ENCODE measurements at places on chromosomes 3 and 15.
A peak's percentile ranks its signal among the peaks of the same experiment; 100 is the strongest.

GRCh38 chr3:25212736-25213135 lies 215.3 kb upstream of the RARB start:
- DNase-seq, result no peak

GRCh38 chr15:101047301-101047781 lies 128.2 kb downstream of the LRRK1 start:
- no peak for DNase-seq

GRCh38 chr3:9703736-9704346 lies at the start of gene CPNE9:
Gene CPNE9, plus strand, starts transcription at chr3:9703833. Its CDS starts 164 bp downstream, at chr3:9703997.
- no peak for DNase-seq

DNA sequence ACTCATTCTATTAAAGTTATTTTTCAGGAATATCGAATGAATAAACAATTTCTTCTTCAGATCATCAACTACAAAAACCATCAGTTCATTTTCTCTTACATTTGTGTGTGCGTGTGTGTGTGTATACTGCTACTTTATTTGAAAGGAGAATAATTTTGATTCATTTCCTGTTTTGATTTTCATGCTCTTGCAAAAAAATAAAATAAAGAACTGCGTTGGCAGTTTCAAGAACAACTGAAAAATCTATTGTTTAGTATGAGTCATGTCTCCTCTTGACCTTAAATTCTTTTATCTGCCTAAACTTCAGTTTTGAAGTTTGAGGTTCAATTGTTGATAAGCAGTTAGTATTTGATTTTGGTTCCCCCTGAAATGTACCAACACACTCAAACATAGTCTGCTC lies 540.8 kb downstream of the FGF12 start:
- no peak for DNase-seq

GRCh38 chr3:25420885-25421284 lies 7.2 kb upstream of the RARB start:
- DNase-seq, result no peak

DNA sequence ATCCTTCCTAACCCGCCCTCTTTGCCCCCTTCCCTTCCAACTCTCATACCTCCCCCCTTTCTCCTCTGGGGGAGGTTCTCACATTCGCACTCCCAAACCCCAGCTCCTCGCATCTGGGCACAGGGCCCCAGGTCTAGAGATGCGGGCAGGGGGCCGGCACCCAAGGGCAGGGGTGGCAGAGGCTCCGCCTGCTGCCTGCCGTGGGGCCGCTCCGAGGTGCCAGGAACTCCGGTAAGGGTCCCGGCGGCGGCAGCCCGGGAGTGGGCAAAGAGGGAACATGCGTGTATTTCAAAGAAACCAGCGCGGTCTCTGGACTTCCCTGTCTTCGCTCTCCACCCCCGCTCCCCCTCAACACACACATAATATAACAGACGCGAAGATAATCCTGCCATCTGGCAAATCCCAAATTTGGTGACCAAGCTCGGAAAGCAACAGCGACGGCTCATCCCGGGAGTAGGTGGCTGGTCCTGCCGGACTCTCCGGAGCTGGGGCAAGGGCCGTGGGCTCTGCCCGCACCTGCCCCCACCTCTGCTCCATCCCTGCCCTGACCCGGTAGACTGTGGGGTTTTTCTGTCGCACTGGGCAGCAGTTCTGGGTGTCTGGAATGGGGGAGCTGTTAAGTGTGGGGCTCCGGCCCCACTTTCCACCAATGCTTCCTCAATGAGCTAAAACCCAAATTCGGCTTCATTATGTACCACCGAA lies 31.0 kb downstream of the NR2F2 start:
- no peak for DNase-seq

DNA sequence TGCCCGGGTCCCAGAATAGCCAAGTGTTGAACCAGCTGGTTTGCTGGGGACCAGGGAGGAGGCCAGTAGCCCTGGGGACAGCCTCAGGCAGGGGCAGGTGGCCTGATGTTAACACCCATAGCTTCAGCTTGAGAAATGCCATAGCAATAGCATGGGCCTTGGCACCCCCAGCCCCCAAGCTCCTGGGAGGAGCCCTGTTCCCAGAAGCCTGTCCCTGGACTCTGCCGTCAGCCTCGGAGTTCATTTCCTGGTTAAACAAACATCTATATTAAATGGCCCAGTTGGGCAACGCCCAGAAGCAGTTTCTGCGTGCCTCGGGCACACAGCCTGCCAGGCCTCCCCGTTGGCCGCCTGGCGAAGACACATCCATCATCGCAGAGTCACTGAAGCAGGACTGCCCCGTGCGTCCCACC lies 58.2 kb downstream of the FGD5 start:
- DNase-seq, result no peak

GRCh38 chr3:182487611-182488010 lies 305.7 kb upstream of the ATP11B start:
- DNase-seq, result no peak

DNA sequence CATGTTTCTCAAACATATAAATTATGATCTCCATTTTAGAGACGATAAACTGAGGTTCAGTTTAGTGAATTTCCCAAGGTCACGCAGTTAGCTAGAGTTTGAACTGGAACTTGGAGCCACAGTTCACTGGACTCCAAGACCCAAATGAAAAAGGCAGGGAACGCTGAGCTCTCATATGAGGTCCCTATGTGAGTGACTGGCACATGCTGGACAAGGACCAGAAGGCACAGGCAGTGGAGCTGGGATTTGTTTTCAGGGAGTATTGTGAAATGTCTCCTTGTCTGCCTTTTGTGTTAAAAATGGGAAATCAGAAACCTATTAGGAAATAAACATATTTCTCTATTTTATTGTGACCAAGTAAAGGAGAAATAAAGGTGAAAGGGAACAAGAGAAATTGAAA lies 63.5 kb downstream of the MESD start:
- DNase-seq, result no peak

DNA sequence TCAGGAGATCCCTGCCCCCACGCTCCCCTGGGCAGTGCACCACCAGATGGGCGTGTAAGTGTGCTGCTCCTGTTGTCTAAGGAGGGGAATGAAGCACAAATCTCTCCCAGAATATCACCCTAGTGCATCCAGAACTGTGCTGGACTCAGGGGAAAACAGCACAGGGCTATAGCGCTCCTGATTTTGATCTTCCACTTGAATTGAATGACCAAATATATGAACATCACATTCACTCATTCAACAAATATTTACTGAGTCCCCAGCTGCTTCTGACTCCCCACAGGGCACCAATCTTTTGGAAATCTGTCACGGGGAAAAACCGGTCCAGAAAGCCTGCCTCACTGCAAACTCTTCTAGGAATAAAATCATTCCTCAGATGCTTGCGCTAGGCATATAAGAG lies 2.4 kb downstream of the CPLX3 start:
- DNase-seq, result no peak

GRCh38 chr3:55012091-55012490 lies 84.2 kb upstream of the LRTM1 start:
- DNase-seq, result no peak

DNA sequence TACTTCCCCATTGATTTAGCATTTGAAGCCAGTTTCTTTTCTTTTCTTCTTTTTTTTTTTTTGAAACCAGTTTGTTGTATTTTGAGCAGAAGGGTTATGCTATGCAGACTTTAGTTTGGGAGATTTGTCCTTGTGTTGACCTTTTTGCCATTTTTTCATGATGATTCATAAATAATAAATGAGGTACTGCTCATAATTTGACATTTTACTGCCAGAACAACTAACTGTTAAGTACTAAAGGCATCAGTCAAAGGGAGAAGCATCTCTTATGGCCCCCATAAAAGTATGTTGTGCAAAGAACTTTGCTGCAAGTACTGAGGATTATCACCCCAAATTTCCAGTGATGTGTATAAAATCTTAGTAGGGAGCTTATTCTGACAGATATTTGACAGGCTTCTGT lies 1.7 kb upstream of the GPR87 start:
- DNase-seq, result no peak

DNA sequence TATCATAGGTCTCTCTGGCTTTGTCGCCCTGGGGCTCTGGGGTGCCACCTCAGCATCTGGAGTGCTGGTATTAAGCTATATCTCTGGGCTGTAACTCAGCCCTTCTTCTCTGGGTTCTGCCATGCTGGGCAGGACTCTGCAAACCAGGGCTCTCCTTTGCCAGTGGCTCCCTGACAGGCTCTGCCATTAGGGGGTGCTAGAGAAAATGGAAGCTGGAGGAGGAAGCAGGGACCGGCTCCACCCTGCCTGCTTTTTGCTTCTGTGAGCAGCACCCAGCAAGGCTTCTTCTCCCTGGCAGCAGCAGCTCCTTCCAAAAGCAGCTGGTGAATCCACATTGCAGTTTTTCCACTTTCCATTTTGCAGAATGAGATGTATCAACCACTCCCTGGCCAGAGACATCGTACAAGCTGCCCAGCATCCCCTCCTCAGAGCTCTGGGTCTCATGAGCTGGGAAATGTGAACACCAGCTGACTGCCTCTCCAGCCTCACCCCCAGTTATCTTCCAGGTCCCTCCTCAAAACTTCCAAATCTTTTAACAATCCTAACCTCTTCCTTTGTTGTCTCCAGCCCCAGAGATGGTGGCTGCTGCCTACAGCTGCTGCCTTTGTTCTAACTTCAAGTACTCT lies 165.0 kb downstream of the ABHD5 start:
- DNase-seq, result peak; percentile 13

DNA sequence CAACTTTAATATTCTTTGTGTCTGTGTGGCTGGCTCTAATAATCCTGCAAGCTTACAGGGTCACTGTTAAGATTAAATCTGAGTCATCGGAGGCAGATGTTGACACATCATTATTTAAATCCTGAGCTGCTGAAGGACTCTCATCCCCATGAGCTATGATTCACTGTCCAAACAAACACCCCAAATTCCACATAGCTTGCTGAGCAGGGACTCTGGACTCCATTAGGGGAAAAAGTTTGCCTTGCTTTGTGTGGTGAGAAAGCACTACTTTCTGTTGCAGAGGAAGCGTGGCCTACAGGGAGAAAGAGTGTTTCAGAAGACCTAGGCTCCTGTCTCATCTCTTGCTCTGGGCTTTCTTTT lies 213.7 kb downstream of the PDCD6IP start:
- no peak for DNase-seq

- no peak for DNase-seq
Measured at GRCh38 chr3:48595526-48596121, 495 bp upstream of the COL7A1 start.

DNA sequence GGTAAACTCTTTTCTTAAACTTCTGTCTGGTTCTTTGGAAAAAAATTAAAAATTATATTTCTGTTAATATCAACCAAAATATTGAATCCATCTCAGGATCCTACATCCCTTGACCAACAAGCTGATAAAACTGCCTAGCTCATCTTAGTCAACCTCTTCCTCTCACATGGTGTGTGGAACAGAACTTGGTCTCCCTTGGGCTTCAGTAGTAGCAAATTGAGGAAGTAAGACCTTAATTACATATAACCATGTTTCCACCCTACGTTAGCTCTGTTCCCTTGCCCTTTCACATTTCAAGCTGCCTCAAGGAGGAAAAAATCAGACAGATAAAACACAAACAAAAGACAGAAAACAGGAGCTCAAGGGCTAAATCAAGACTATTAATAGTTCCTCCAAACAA lies 116.4 kb downstream of the GREM1 start:
- DNase-seq, result no peak
